Progenitor cell of endocrine pancreas (in vitro differentiated cells): ENCODE measurements at places on chromosomes 1 and 21.
A peak's percentile ranks its signal among the peaks of the same experiment; 100 is the strongest.

DNA sequence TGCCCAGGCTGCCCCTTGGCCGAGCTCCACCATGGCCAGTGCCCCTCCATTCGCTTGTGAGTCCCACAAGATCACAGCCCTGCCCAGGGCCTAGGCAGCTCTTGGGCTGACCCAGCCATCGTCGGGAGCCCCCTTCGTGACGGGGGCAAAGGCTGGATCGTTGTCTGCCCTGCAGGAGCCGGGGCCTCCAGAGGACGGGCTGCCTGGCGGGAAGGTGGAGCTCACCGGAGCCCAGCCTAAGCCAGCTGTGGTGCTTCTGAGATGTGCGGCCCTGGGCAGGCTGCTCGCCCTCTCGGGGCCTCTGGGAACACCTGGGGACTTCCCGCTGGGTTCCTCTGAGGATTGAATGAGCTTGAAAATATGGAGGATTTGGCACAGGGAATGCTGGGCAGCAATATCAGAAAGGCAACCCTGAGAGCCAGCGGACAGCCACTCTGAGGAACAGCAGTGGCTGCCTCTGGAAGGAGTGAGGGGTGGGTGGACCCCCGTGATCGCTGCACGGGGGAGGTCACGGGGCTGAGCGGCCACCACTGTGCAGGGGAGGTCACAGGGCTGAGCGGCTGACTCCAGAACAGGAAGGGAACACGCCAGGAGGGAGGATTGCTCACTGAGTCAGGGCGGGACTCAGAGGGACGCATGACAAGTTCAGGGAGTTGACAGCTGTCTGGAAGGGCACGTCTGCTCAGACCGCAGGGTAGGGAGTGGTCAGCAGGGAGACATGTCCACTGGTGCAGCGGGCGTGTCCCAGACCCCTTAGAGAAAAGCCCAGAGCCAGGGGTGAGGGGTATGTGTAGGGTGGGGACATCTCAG is 19.3 kb downstream of the TP73 start:
- DNase-seq, result no peak

DNA sequence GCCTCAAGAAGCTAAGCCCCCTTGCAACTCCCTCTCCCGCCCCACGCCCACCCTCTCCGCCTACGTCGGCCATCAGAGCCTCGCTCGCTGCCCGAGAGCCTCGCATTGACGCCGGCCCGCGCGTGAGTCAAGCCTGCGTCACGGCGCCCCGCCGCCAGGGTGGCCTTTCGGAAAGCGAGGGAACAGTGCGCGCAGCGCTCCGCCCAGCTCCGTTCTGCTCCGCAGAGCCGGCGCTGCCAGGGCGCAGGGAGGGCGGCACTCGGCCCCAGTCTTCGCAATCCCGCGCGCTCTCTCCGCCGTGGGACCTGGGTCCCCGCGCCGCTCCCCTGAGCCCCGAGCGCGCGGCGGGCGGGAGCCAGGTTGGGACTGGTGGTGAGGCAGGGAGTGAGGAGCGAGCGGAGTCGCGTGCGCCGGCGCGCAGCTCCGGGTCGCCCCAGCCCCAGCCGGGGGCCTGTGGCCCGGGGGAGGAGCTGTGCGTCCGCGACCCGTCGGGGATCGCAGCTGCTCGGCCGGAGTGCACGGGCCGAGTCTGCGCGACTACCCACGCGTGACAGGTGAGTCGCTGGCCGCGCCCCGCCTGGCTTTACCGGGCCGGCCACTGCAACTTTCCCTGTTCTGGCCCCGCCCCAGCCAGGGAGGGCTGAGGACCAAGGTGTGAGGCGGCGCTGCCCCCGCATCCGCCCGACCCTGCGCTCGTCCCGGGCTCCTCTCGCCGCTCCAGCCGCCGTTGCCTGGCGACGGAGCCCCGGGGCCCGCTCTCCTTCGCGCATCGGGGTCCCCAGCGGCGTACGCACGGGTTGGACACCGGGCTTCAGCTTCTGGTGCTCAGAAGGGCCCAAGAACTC is at the start of gene SLC6A17:
SLC6A17 (plus strand) TSS at position 165 of the 845 bp plus-strand sequence. CDS start 16,436 bp downstream, outside the sequence.
- DNase-seq, result peak; percentile 23

GRCh38 chr1:200437556-200438203 is 27.8 kb upstream of the ZNF281 start:
- DNase-seq, result no peak

GRCh38 chr1:52877554-52877953 is 35.0 kb downstream of the ZYG11A start:
- no peak for DNase-seq
